ENCODE measurements at places on chromosomes 7 and 10.

DNA sequence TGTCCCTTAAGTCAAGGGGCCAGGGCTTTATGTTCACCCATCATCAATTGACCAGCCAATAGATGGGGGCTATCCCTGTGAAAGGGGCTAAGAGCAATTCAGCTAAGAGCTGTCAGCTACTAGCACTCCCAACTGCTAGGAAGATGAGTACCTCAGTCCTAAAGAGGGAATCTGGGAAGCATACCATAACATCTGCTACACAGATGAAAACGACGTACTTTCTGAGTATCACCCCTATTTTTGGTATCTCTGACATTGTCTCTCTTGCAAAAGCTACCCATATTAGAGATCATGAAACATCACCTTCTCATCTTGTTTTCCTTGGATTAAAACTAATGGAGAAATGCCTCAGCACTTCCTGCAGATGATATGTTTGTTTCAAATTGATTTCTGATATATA, 7.5 kb upstream of the SMNDC1 start:
- no peak for DNase-seq

DNA sequence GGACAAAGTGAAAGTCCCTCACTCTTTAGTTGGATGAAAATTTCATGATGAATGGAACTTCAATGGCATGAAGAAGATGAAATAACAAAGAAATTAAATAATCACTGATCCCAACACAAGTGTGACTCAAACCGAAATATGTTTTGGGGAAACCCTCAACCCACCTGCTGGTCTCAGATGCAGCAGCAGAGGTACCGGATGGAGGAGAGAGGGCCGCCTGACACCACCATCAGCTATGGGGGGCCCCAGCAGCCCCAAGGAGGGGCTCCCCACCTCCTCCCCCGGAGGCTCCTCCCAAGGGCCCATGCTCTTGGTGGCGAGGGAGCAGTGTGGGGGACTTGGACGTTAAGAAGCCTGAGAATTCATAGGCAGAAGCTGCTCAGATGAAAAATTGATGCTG, 137.2 kb upstream of the ADARB2 start:
- no peak for DNase-seq

DNA sequence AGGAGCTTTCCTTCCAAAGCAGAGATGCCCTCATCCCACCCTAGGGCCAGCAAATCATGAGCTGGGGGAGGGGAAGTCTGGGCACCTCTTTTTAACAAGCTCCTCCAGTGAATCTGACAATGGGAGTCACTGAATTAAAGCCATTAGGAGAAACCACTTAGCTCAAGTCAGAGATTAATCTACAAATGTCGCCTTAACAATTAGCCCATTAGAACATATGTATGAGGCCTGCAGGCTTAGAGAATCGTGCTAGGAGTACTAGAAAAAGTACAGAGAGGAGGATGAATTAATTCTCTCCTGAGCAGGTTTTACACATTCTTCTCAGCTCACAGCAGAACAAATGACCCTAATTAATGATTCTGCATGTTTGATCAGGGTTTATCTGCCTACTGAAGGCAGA, 381.3 kb downstream of the KCNMA1 start:
- DNase-seq: no peak

DNA sequence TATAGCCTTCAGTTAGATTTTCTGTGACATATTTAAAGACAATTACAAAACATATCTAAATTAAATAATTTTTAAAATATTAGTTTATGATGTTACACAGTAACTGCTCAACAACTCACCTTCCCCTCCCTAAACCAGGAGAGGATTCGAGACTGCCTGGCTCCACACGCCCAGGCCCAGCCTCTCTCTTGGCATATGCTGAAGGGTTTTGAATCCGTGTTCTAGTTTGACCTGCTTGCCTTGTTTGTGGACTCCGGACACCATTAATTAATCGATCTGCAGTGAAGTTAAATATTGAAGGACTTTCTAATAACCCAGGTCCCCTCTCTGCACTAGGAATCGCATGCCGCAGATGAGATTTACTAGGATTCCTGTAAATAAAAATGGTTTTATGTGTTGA, 106.6 kb downstream of the LARP4B start:
- DNase-seq: no peak

DNA sequence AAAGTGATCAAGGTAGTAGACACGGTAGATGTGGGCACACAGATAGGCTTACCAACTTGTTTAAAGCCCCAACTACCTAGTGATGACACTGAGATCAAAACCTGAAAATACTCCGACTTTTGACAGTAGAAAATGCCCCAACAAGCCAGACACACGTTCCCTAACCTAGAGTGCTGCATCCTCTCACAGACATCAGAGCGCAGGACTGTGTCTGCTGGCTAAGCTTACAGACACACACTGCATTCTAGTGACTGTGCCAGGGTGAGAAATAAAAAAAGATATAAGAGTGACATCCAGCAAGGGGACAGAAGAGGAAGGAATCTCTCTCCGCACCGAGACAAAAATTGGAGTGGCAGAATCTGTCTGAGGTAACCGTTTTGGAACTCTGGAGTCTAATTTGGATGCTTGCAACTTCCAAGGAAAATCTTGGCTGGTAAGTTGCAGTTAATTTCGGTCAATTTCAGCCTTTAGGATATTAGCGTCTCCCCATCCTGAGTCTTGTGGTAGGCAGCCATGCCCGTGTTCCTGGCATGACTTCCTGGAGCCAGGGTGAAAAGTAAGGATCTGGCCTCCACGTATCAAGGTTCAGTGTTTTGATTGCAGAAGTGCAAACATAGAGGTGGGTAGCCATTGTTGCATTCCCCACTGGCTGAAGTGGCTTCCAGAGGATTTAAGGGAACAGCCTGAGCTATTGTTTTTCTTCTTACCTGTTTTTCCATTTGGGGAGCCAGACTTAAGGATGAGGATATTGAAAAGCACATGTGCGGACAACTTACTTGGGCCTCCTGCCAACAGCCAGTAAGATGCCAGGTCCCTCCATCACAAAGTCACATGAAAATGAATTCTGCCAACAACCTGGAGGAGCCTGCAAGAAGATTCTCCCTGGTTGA, 124.1 kb downstream of the SMURF1 start:
- DNase-seq: no peak

GRCh38 chr7:92621026-92621540, 30.9 kb upstream of the FAM133B start:
- peak; percentile 63 for DNase-seq

GRCh38 chr10:21097926-21098355, 200.8 kb upstream of the NEBL start:
- no peak for DNase-seq

DNA sequence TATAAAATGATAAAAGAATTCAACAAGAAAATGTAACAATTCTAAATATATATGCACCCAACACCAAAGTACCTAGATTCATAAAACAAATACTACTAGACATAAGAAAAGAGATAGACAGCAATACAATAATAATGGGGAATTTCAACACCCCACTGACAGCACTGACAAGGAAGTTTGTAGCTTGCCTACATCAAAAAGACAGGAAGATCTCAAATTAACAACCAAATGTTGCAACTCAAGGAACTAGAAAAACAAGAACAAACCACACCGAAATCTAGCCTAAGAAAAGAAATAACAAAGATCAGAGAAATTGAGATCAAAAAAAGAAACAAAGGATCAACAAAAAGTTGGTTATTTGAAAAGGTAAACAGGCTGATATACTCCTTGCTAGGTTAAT, 36.5 kb upstream of the TNKS2 start:
- DNase-seq: no peak

DNA sequence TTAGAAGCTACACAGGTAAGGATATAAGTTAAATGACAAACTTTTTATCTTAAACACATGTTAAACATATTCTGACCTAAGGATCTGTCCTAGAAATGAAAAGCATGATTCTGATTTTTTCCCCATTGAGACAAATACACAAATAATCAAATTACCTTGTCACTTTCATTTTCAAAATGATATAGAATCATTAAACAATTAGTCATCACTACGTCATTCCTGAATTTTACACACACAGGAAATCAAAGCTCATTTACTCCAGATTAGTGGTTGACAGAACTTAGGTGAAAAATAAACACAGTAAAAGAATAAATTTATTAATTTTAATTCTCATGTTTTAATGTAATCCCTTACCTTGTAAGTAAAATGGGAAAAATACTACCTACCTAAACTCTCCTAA, 89.0 kb downstream of the AASS start:
- no peak for DNase-seq

- no peak for DNase-seq
These were observed 11.0 kb upstream of the PDCD4 start for GRCh38 chr10:110860576-110861241.

- DNase-seq: no peak
These were observed 12.3 kb downstream of the STAMBPL1 start for GRCh38 chr10:88892222-88892967.

DNA sequence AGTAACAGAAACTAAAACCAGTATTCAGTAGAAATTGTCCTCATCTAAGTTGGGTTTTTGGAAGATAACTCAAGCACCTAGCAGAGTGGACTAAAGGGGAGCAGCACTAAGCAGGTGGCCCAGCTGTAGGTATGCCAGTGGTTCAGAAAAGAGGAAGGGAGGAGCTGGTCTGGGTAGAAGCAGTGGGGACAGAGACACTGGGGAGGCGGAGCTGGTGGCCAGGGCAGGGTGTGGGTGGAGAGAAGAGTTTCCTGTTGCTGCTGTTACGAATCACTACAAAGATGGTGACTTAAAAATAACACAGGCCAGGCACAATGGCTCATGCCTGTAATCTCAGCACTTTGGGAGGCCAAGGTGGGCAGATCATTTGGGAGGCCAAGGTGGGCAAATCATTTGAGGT, 136.2 kb downstream of the WDR11 start:
- no peak for DNase-seq

DNA sequence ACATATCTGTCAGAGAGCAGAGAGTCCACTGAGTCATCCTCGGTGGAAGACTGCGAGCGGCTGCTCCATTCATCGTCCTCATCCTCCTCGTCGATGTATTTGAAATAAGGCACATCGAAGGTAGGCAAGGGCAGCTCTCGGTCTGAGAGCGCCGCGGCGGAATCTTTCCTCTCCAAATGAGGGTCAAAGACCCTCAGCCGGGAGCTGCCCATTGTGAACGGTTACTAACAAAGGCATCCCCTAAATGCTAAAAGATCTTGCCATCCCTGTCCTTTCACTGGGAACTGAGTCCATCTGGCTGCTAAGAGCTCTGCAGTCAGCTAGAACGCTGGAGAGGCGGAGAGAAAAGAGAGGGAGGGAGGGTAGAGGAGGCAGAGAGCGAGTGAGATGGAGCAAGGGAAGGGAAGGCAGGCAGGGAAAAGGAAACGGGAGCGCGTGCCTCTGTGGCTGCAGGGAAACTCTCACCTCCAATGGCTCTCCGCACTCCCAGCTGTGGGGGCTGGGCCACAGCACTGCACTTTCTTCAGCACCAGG, 163.4 kb downstream of the RAPGEF5 start:
- DNase-seq: no peak

GRCh38 chr10:24700948-24701347, 22.7 kb downstream of the ARHGAP21 start:
- no peak for DNase-seq

DNA sequence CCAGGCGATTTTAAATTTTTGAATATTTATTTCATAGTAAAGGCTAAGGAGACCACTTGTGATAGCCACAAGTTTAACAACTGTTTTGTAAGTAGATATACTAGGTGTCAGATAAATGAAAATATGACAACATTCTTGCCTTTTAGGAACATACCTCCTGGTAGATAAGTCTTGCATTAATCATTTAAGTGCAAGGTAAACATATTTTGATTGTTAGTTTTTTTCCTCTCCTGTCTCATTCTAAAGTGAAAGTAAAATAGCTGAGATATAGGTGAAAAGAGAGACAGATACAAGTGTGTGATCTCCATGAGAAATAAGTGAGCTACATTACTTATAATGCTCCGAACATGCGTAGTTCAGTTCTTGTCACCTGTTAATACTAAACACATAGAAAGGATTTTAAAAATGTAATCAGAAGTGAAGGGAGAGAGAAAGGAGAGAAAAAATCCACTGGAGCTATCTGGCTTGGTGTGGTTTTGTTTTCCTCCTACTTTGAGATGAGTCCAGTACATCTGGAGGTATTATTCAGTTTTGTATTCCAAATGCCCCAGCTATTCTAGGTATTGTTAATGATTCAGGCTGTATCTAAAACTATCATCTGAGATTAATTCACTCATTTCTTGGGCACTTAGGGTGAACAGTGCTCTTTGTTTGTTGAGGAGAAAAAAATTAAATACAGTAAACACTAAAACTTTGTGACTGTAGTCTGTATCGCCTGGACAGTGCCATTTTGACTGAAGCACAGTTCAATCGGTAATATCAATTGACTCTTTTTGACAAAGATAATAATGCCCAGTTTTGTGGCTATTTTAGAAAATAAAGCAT, 21.2 kb downstream of the GLCCI1 start:
- no peak for DNase-seq

- DNase-seq: no peak
These were observed 4.7 kb upstream of the NRF1 start for GRCh38 chr7:129606803-129607202.

GRCh38 chr7:152633072-152633471, 42.9 kb downstream of the XRCC2 start:
- no peak for DNase-seq

DNA sequence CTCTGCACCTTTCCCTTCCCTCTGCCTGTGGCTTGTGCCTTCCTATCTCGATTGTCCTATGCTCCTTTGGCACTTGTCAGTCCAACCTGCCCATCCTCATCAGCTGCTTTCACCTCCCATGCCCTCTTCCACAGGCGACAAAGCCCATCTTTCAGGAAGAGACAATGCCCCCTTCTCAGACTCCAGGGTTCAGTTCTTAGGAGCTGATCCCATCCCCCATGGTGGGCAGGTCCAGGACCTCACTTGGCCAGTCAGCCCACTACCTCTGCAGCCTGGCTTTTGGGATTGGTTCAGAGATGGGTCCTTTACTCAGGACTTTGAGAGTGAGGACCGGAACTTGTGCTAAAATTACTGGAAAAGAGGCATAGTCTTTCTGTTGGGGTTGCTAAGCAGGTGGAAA, 74.0 kb upstream of the NANOS1 start:
- no peak for DNase-seq

DNA sequence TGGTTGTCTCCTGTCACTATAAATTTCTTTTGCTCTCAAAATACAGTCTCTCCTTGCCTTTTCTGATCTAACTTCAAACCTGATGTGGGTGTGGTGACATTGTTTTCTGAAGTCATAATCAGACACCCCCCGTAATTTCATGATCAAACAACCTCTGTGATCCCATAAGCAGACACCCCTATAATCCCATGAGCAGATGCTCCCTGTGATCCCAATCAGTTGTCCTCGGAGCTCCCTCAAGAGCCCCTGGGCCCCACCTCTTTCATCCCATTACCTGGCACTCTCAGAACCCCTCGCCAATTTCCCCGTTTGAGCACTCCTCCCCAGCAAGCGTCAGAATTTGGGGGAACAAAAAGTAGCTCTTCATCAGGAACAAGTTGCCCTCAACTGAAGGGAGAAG, 246.3 kb upstream of the FZD8 start:
- DNase-seq: no peak

All from stimulated activated CD8-positive, alpha-beta memory T cell treated with anti-CD3 and anti-CD28 coated beads, Interleukin-12 subunit alpha, Interleukin-12 subunit beta, amount 100 ng/mL, for 1 hour (primary cell).